ENCODE measurements at places on chromosomes 11 and 22. TPM values are rescaled to one million over a fixed set of nuclear protein-coding genes. Genes with fewer than 3 reads are reported as not detected.

Gene SF1
- 156 TPM for total RNA-seq

Gene HPX
- 0.27 TPM for total RNA-seq

Gene PRG3
- total RNA-seq, result not detected

Gene FAM111B
- total RNA-seq, result 12.8 TPM

Gene CNGA4
- not detected for total RNA-seq

Gene PKNOX2
- not detected for total RNA-seq

Gene C22orf42
- total RNA-seq, result not detected

Gene GLYATL1
- total RNA-seq, result not detected

Gene OSBPL5
- total RNA-seq, result 31.0 TPM

Gene RPS19BP1
- total RNA-seq, result 119 TPM

Gene RGL4
- not detected for total RNA-seq

Gene CNIH2
- total RNA-seq, result not detected

Gene JAM3
- total RNA-seq, result 52.6 TPM

Gene TNNT3
- total RNA-seq, result not detected

All from mammary microvascular endothelial cell (primary cell).